ENCODE measurements at places on chromosomes 2 and 18.

DNA sequence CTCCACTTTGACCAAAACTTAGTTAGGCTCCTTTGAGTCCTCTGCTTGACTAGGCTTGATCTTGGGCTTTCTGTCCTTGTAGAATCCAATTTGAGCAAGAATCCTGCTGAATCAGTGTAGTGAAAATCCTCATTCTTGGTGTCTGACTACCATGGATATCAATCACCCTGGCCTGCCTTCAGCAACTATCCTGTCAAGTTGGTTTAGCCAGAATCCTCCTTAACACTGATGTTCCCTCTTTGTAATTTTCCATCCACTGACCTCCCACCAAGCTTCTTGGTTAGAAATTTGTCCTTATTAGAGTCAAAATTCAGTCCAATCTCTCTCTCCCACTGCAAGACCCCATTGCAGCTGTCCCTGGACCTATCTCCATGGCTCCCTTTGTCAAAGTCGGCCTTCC, 494 bp upstream of the RBM45 start:
- no peak for DNase-seq

DNA sequence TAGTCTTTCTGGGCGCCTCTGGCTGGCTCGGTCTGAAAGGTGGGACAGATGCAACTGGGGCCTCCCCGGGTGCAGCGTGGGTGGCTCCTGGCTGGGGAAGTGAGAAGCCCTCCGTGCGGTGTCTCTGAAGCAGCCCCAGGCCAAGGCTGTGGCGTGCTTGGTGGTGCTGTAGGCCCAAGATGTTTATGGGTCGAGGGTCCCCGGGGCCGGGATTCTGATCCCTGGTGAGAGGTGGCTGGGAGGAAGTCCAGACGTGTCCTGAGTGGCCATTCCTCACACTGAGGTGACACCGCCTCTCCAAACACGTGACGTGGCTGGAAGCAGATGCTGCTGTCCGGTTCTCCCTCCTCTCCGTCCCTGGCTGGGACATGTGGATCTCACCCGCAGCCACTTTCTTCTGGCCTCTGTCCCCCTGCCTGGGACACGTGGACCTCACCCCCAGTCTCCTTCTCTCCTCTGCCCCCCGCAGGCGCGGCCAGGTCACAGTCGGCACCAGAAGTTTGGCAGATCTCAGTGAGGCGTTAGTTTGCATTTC, 12.6 kb downstream of the RTP5 start:
- DNase-seq = peak; percentile 83

GRCh38 chr2:74438248-74438647, 3.5 kb downstream of the RTKN start:
- no peak for DNase-seq

- DNase-seq = no peak
Observed at GRCh38 chr2:78127424-78127823, 605.2 kb upstream of the LRRTM4 start.

DNA sequence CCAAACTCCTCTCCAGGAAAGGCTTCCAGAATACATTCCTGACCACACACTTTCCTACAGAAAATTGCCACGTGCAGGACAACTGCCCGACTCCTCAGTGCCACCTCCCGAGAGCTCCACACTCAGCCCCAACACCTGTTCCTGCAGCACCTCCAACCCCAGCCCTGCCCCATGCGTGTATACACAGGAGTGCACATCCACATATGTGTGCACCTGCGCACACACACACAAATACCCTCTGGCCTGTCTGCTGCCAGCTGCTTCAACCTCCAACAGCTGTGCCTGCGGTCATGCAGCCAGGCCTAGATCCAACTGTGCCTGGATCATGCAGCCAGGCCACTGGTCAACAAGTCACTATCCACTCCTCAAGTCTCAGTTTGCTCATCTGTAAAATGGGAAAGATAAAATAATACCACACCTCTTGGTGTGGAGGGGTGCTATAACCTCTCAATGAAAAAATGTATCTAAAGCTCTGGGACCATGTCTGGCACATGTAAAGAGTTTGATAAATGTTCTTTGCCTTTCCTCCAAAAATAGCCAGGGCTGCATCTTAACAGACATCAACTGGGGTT, 152.1 kb upstream of the ID2 start:
- no peak for DNase-seq
